Occipital lobe (tissue), 3 donors: ENCODE measurements at places on chromosomes 12 and 14.

GRCh38 chr12:96445691-96446583, 43.4 kb upstream of the CFAP54 start:
- DNase-seq: no peak

GRCh38 chr12:109877504-109878246, 2.7 kb downstream of the GLTP start:
- DNase-seq: peak; percentile 26

DNA sequence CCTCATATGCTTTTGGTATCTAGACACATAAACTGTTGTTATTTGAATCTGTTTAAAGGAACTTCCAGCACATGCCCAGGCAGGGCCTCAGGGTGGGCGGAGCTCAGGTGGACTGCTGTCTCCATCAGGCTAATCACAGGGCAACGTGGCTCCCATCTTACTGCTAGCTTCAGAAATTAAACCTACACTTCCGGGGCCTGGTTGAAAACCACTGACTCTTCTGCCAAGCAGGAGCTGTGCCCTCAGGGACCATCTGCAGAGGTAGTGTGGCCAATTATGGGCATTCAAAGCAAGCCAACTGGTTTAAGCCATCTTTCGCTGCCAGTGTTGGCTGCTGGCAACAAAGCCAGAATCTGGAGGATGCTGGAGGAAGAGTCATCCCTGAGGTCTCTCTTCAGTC, 97.5 kb downstream of the TMX1 start:
- no peak for DNase-seq

DNA sequence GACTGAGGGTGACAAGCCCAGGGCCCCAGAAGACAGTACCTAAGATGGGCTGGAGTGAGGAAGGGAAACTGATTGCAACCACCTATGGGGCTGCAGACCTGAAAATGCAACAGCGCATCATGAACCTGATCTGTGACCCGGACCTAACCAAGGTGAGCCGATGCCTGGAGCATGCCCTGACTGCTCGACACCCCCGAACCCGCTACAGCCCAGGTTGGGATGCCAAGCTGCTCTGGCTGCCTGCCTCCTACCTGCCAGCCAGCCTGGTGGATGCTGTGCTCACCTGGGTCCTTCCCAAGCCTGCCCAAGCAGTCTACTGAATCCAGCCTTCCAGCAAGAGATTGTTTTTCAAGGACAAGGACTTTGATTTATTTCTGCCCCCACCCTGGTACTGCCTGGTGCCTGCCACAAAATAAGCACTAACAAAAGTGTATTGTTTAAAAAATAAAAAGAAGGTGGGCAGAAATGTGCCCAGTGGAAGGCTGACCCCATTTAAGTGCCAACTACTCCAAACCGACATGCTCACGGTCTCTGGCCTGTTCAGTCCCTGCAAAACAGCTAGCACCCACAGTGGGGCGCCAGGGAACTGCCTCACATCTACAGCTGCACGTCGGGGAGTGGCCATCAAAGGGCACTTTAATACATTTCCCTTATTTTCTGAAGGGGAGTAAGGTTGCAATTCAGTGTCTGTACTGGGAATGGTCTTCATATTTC, 4.2 kb downstream of the RDH5 start:
- no peak for DNase-seq

- no peak for DNase-seq
These were observed 37.3 kb upstream of the CSRP2 start for GRCh38 chr12:76916170-76916540.

- DNase-seq: no peak
These were observed 50.3 kb downstream of the BEGAIN start for GRCh38 chr14:100536721-100537445.

- no peak for DNase-seq
These were observed 1290.1 kb downstream of the AACS start for GRCh38 chr12:126355346-126355745.

- DNase-seq: no peak
These were observed 110.4 kb downstream of the ZFP36L1 start for GRCh38 chr14:68682166-68683103.

DNA sequence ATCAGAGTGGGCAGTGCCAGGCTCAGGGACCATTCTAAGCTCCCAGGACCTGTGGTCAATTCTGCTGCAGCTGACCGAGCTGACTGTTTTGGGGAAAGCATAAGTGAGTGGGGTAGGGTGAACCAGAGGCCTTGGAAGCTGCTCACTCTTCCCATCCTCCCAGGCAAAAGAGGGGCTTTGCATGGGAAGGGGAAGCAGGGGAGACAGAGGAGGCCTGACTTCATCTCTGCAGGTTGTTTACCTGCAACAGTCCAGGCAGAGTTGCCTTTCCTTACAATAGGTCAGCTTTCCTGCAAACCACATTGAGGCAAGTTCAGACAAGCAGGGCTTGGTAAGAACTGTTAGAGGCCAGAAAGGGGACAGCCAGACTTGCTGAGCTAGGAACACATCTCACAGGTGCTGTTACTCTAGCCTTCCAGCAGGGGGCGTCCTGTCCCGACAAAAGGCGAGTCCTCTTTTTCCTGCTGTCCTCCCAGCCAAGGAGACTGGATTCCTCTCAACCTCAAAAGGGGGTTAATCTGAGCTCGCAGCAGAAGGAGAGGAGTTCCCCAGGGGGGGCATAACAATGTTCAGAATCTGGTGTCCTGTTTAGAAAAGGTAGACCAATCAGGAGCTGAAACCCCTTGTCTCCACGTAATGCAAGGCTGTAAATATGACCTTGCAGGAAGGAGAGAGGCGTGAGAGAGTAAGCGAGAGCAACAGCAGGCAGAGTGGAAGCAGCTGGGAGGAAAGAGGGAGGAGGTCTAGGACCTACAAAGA, 4.3 kb upstream of the DHRS2 start:
- peak; percentile 72 for DNase-seq

GRCh38 chr12:65666876-65667275, 157.4 kb upstream of the HMGA2 start:
- DNase-seq: no peak

- no peak for DNase-seq
These were observed 11.6 kb upstream of the NEK9 start for GRCh38 chr14:75138492-75138891.

- DNase-seq: no peak
These were observed 406.9 kb upstream of the CLEC14A start for GRCh38 chr14:38662781-38663180.
